ENCODE measurements at places on chromosomes 11 and 22.

GRCh38 chr11:96172604-96173003, 170.4 kb downstream of the MAML2 start:
- DNase-seq = no peak

DNA sequence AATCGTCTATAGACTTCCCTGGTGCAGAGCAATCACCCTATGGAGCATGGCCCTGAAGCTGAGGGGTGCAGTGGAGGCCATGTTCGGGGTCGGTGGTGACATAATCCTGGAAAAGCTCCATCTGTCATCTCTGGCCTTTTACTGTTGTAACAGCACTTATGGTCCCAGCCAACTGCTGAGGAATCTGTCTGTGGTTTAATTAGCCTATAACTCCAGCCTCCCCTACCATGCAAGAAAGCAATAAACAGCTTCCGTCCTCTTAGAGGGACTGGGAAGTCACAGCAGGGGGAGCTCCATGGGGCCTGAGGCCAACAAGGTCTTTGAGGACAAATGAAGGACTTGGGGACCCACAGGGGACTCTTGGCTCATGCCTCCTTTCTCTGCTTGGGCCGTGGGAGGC, 159.1 kb upstream of the NECTIN1 start:
- DNase-seq = no peak

DNA sequence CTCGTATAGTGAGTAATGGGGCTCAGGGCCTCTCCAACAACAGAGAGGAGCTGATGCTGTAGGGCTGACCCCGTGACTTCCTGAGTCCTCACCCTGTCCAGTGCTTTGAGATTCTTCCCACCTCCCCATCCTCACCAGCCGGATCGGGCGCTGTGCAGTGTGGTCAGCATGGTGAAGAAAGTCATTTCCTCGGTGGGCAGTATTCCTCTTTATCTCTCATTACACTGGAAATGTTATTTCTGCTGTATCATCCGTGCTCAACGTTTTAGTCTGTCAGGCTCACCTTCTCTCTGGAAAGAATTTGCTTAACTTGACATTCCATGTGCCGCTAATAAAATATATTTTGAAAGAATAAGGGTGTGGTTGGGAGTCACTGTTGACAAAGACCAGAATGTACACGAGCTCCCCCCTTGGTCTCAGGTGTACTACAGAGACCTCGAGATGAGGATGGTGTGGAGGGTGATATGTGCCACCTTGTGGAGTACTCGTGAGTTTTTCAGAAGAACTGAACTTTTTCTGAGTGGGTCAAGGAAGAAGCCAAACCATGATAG, 25.7 kb upstream of the SCGB1A1 start:
- DNase-seq = peak; percentile 13

GRCh38 chr22:43293259-43293654, 49.9 kb downstream of the SCUBE1 start:
- no peak for DNase-seq

DNA sequence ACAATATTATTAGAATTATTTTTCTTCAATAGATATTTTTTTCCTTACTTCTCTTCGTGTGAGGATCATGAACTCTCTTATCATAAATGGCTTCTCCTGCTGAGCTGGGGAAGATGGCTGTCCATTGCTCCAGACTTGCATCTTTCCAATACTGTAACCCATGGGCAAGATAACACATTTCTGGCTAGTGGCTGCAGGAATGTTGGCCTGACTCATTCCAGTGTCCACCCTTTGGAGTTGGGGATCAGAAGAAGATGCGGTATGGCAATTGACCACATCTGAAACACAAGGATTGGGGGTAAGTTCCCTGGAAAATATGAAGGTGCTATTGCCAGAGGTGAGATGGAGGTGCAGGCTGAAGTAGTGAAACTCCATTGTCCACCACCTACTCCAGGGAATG, 92.8 kb downstream of the FAR1 start:
- no peak for DNase-seq

GRCh38 chr11:127454856-127455255, 454.3 kb upstream of the KIRREL3 start:
- no peak for DNase-seq

DNA sequence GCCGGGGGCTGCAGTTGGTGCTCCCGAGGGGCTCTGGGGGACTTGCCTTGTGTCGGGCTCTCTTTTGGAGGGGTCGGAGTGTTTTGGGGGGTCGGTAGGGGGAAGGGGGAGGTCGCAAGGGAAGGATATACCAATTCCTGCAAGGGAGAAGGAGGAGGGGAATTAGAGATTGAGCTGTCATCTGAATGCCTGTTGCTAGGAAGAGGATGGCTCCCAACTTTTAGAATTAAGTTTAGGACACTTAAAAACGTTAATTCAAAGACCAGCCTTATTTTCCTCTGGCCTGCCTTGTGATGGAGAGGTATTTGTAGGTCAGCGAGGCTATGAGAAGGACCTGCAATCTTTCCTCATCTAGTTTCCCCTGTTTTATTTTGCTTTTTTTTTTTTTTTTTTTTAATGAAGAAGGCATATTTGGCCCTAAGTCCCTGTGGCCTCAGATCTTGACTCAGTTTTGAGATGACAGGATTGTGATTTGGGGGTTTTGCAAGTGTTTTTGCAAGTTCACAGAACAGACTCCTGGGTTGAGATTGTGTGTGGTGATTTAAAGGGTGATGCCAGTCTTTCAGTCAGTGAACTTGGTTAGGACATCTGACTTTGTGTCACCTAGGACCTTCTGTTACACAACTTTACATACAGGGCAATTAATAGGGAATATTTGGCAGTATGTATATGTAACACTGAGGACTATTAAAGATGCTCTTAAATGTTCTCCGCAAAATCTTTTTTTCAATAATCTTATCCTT, 672 bp downstream of the TMEM135 start:
- no peak for DNase-seq

DNA sequence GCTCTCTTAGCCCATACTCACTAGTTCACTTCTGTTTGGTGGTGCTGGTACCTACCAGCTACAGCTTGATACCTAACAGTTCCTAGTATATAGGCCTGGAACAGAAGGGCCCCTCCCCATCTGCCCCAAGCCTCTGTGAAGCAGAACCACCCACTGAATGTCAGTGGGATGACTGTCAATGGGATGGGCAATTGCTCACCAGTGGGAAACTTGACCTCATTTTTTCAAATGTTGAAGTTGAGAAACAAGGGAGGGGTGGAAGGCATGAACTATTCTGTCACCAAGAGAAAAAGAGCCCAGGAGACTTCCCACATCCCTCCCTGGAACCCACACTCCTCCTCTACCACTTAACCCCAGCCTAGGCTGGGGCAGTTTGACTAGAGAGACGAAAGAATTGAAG, at the start of gene NLRP10:
TSS of gene NLRP10 (minus strand) at position 62 of the 400 bp plus-strand sequence. CDS start 1,952 bp downstream, outside the sequence.
- no peak for DNase-seq

GRCh38 chr11:63023222-63023814, 7.7 kb upstream of the SLC22A8 start:
- DNase-seq = no peak

- no peak for DNase-seq
These were observed 59.8 kb upstream of the CD5 start for GRCh38 chr11:61042537-61042936.

DNA sequence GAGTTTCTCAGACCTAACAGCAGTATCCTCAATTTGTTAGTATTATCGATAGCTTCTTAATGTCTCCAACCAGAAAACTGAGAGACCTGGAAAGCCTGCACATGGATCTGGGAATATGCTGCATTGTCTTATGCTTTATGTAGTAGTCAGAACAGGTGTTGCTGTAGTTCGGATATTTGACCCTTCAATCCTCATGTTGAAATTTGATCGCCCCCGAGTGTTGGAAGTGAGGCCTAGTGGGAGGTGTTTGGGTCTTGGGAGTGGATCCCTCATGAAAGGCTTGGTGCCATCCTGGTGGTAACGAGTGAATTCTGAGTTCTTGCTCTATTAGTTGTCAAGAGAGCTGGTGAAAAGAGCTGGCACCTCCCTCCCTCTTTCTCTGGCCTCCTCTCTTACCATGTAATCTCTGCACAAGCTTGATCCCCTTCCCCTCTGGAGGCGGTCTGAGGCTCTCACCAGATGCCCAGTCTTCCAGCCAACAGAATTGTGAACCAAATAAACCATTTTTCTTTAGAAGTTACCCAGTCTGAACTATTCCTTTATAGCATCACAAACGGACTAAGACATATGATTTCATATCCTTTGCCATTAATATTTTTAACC, 227.1 kb downstream of the DDX10 start:
- no peak for DNase-seq

GRCh38 chr11:120067438-120068113, 70.3 kb downstream of the TRIM29 start:
- no peak for DNase-seq

- no peak for DNase-seq
These were observed 25.6 kb upstream of the DRICH1 start for GRCh38 chr22:23657727-23658126.

All from activated CD4-positive, alpha-beta T cell treated with anti-CD3 and anti-CD28 coated beads, Interleukin-2, amount 50 U/mL, for 4 hours (primary cell).